Activated T-helper 9 cell treated with anti-CD3 and anti-CD28 coated beads, Interleukin-2, amount 50 U/mL, for 16 hours (primary cell): ENCODE measurements at places on chromosomes 2 and 18.
A peak's percentile ranks its signal among the peaks of the same experiment; 100 is the strongest.

DNA sequence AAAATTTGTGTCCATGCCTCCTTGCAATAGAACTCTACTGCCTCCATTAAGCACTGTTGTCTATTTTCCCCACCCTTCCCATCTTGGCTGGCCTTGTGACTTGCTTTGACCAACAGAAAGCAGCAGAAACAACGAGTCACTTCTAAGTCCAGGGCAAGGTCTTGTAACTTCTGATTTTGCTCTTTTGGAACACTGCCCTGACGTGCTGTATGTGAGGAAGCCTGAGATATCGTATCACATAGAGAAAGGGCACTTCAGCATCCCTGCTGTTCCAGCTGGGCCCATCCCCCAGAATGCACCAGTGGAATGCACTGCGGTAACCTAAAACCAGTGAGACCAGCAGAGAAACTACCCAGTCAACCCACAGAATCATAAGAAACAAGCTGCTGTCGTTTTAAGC lies 28.1 kb downstream of the NCKAP1 start:
- no peak for DNase-seq

DNA sequence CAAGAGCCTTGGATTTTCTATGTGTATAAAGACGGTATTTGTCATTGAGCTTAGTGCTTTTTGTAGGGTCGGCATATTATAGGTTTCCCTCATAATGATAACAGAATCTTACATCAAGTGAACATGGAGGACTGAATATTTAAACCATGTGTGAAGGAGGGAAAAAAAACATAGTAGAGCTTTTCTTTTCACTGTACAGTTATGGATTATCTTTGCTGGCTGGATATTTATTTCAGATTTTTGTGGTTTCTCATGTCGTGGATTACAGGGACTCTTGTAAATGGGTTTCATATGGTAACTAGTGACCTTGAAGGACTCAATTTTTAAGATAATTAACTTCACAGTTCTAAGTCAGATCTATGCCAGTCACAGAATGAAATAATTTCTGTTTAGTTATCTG lies 330.2 kb upstream of the NRP2 start:
- no peak for DNase-seq

DNA sequence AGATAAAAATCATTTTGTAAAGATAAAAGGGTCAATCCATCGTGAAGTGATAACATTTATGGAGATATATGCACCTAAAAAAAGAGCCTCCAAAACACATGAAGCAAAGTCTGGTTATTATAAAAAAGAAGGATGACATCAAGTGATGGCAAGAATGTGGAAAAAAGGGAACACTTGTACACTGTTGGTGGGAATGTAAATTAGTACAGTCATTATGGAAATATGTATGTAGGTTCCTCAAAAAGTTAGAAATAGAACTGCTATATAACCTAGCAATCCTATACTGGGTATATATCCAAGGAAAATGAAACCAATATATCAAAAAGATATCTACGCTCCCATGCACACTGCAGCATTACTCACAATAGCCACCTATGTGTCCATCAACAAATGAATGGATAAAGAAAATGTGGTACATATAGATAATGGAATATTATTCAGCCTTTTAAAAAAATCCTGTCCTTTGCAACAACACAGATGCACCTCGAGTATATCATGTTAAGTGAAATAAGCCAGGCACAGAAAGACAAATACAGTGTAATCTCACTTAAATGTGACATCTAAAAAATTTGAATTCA lies 28.9 kb downstream of the ABCB11 start:
- DNase-seq: no peak

- no peak for DNase-seq
These were observed 222.3 kb downstream of the DOK6 start for GRCh38 chr18:69622961-69623360.

GRCh38 chr2:2656115-2657011 lies 325.3 kb upstream of the MYT1L start:
- no peak for DNase-seq

- DNase-seq: no peak
These were observed 64.6 kb downstream of the NCKAP1 start for GRCh38 chr2:182973441-182974352.

DNA sequence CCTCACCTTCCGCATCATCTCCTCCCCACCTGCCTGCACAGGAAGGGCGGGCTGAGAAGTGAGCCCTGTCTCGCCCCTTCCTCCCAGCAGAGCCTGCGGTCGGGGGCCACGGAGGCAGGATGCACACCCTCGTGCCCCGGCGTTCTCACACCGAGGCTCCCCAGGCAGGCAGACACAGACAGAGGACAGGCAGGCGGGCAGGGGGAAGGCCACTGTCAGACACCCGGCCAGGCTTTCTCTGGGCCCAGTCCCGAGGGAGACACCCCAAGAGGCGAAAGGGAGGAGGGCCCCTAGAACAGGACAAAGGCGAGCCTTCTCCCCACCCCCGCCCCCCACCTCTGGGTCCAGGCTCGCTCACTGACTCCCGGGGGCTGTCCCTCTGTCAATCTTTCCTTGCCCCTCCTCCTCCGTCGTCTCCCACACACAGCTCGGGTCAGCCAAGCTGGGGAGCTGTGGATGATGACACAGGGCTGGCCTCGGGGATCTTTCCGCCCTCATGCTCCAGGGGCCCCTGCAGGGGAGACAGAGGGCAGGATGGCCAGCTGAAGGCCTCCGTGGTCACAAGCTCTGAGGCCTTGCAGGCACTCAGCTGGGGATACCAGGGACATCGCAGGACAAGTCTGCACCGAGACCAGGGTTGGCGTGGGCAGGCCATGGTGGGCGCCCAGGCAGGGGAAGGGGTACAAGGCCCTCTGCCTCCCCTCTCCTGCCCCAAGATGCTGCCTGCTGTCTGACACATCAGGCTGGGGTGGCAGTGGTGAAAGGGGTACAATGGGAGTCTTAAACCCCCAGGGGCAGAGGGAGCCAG lies 24.9 kb downstream of the BIN1 start:
- DNase-seq: peak; percentile 58

DNA sequence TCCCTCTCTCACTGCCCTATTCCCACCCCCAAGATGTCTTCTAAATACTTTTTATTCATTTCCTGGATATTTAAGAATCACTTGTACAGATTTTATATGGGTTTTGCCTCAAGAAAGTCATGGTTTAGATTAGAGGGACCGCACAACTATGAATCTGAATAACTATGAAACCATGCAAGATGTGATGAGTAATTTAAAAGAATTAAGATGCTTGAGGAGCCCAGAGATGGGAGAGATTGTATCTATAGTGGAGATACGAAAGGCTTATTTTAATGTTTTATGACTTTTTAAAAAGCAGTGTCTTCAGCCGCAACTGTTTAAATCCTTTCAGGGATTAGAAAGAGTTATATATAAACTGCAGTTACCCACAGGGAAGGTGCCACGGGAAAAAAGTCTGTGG lies 324.1 kb downstream of the LPIN1 start:
- DNase-seq: no peak

DNA sequence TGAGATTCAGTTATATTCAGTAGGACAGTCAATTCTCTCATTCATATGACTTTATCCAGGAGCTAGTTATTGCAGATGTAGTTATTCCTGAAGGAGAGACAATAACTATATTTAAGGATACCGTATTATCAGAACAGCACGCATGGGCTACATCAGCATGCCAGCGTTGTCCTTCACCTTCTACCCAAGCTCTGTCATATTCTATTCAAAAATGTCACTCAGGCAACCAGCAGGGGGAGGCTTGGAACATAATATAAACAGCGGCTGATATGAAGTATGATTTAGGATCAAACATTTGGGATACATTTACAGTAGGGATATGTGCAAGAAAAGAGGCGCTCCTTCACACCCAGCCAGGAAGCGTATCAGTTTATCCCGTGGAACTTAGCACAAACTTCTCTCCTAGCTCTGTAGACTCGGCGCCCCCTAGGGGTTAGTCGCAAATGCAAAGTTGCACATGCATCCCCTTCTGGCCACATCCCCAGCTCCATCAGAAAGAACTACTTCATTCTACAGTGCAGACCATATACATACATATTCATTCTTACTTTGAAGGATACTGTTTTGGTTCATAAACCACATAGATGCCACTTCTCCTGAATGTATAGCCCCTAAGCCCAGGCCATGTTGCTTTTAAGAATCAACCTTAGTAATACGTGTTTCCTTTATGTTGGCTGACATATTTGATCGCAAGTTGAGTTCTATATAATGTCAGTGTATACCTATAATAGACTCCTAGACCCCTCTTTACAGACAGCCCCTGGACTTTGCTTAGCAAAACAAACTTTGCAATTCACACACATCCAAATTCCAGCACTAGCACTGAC lies 759.4 kb downstream of the ADCYAP1 start:
- no peak for DNase-seq

GRCh38 chr18:62778976-62779869 lies 63.9 kb downstream of the PHLPP1 start:
- DNase-seq: no peak

GRCh38 chr18:42561521-42561920 lies 554.0 kb downstream of the RIT2 start:
- no peak for DNase-seq

DNA sequence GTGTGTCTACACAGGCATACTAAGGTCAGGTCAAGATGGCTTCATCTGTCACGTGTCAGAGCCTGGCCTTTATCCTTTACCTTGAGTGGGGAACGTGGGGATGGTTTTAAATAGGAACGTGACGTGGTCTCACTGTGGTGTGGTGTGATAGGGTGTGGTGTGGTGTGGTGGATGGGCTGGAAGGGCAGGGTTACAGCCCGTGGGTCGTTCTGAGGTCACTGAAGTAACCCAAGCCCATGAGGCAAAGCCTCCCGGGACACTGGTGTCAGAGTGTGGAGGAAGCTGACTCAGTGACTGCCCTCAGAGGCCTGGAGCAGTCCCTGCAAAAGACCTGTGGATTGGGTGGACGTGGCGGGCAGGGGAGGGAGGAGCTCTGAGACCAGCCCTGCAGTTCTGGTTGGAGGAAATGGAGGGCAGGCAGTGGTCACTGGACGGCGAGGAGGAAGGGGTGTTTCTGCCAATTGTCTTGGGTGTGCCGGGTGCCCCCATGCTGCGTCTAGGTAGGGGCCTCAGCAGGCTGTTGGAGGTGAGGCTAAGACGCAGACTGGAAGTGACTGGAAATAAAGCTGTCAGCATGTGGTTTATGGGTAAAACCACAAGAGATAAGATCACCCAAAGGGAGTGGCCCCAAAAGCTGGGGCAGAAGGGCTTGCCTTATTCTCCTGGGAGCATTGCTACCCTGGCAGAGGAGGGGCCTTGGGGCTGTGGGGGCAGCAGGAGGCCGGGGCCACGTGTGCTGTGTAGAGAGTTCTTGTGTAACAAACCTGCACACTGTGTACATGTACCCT lies 84.8 kb downstream of the SH3RF3 start:
- DNase-seq: peak; percentile 19

- no peak for DNase-seq
These were observed 83.2 kb downstream of the CD8B2 start for GRCh38 chr2:106570316-106570715.

DNA sequence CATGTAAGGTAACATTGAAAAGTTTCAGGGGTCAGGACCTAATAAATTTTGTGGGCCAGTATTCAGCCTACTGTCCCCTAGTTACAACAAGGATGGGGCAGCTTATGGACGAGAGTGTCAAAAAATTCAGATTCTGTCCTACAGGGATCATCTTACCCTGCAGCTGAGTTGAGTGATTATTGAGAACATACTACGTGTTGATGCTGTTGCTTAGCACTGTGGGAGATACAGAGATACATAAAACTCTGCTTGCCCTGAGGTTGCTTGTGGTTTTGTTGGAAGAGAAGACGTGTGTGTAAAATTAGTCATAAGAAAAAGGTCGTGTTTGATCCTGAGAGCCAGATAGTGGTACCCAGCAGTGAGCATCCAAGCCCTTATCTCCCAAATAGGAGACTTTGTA lies 253.2 kb downstream of the NEDD4L start:
- no peak for DNase-seq

- no peak for DNase-seq
These were observed 37.1 kb downstream of the EVA1A start for GRCh38 chr2:75523313-75524275.

GRCh38 chr2:387980-388421 lies 100.1 kb upstream of the ALKAL2 start:
- DNase-seq: no peak

DNA sequence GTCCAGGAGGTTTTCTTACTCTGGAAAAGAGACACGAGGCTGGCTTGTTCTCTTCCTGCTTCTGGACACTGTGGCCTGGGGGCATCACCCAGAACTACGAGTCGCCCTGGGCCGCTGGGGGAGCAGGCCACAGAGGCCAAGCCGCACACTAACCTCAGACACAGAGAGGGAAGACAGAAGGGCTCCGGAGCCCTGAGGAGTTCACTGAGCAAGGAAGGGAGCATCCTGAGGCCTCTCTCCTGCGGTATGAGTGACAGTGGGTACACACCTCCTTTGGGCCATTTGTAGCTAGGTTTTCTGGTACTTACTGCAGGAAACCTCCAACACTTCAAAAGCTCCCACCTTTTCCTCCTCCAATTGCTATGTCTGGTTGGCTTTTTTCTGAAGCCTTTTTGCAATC lies 494.1 kb downstream of the DLGAP1 start:
- no peak for DNase-seq

- no peak for DNase-seq
These were observed 12.4 kb upstream of the EML4 start for GRCh38 chr2:42156721-42157120.

GRCh38 chr18:35026407-35027061 lies 14.7 kb upstream of the MAPRE2 start:
- DNase-seq: no peak

GRCh38 chr2:237674731-237675276 lies 47.4 kb downstream of the LRRFIP1 start:
- peak; percentile 67 for DNase-seq

- DNase-seq: no peak
These were observed 112.0 kb downstream of the QPCT start for GRCh38 chr2:37456479-37456878.

DNA sequence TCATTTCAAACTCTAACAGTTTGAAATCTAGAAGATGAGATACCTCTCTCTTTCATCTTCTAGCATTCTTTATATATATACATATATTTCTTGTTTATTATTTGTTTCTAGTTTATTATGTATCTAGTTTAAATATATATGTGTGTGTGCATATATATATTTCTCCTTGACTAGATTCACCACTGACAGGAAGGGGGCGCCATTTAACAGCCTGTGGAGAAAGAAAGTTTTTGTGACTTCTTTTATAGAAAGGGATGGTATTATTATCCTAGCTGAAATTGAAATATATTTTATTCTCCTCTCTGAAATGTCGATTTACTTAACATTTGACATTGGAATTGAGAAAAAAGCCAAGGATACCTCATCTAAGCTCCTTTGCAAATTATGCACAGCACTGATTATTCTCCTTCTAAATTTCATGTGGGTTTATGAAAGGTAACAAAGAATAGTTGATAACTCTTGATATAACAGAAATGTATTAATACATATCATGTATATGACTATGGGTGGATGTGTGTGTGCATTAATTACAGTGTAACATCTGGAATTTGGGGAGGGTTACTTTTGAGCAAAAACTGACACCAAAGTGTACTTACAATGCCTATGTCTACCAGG lies 160.7 kb upstream of the NT5C1B start:
- no peak for DNase-seq

- DNase-seq: no peak
These were observed 77.0 kb downstream of the KYNU start for GRCh38 chr2:142954493-142954892.

- DNase-seq: no peak
These were observed 4.8 kb downstream of the RNPEPL1 start for GRCh38 chr2:240573071-240573515.
